Right forelimb (tissue), 1 donor: ENCODE measurements at places on chromosomes 11 and 22.
A peak's percentile ranks its signal among the peaks of the same experiment; 100 is the strongest.

- DNase-seq = no peak
Observed at GRCh38 chr11:65586247-65586630, 9.4 kb downstream of the KCNK7 start.

GRCh38 chr11:130549393-130549999, 101.1 kb downstream of the ADAMTS15 start:
- no peak for DNase-seq

- DNase-seq = no peak
Observed at GRCh38 chr11:126755526-126755925, 245.0 kb downstream of the KIRREL3 start.

DNA sequence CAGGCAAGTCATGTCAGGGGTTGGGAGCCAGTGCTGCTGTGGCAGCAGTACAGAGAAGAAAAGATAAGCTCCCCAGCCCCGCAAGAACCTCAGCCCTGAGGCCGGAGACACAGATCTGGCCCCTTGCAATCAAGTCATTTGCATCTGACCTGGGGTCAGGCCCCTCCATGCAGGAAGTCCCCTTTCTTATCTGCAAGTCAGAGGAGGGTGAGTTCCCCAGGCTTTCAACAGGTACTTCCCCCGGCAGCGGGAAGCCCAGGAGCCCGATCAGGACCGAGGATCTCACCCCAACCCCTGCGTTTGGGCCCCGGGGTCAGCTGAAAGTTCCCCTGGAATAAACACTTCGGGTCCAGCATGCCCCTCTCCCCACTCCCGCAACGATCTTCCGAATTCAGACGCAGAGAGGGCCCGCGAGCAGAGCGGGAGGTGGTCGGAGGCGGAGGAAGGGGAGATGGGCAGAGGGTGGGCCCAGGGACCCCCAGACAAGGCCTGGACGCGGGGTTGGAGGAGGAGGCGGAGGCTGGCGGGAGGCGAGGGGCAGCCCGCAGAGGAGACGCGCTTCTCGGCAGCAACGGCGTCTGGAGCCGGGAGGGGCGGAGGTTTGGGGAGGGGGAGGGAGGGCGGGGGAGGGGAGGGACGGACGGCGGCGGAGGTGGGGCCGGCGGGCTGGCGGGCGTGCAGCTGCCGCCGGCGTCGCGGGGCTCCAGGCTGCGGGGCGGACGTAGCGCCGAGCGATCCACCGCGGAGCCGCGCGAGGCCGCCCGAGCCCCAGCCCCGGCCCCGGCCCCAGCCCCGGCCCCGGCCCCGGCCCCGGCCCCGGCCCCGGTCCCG, at the start of gene TSPAN18:
TSS of gene TSPAN18 (plus strand) at position 680 of the 831 bp plus-strand sequence. CDS start 179,455 bp downstream, outside the sequence.
- DNase-seq = no peak

DNA sequence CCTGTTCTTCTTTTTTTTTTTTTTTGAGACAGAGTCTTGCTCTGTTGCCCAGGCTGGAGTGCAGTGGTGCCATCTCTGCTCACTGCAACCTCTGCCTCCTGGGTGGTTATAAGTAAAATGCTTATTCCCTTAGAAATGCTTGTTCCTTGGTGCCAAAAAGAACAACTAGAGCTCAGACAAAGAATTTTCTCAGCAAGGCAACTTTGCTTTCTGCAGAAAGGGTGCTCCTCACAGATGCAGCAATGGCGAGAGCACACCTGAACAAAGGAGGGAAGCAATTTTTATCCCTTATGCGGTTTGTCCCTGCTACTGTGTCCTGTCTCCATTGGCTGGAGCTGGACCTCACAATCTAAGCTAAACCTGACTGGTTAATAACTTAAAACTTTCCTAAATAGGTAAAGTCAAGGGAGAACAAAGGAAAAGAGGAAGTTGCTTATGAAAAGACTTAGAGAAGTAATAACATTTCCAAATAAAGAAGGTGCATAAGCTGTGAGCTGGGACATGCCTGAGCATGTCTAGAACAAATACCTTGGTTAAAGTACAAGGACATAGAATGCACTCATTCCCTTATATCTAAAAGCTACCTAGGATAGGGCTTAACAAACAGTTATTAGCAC, 90.0 kb upstream of the PRR5 start:
- no peak for DNase-seq

DNA sequence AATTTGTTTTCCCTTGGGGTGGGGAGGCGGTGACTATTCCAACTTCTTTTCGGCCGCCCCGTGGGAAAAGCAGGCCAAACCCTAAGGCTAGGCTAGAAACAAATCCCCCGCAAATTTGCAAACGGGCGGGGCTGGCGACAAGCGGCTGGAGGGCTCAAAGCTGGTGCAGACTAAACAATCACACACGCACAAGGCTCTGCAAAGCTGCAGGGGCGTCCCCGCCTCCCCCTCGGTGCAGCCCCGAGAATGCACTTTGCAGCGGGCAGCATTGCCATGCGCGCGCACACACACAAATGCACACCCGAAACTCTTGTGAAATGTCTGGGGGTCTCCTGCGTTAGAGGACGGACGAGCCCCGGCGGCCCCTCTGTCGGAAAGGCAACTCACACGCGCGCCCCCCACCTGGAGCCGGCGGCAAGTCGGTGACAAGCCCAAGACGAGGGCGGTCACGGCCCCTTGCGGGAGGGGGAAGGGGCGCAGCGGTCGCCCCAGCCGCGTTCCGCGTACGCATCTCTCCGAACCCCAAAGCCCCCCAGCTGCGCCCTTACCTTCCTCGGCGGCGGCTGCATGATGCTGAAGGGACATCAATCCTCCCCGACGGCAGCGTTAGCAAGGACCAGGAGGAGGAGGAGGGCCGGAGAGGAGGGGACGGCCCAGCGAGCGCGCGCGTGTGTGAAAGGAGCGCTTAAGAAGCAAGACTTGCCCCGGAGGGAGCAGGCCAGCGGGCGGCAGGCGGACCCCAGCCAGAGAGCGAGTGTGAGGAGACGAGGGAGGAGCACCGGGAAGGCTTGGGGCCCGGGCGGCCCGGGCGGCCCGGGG, 600 bp downstream of the FCHSD2 start:
- peak; percentile 88 for DNase-seq

DNA sequence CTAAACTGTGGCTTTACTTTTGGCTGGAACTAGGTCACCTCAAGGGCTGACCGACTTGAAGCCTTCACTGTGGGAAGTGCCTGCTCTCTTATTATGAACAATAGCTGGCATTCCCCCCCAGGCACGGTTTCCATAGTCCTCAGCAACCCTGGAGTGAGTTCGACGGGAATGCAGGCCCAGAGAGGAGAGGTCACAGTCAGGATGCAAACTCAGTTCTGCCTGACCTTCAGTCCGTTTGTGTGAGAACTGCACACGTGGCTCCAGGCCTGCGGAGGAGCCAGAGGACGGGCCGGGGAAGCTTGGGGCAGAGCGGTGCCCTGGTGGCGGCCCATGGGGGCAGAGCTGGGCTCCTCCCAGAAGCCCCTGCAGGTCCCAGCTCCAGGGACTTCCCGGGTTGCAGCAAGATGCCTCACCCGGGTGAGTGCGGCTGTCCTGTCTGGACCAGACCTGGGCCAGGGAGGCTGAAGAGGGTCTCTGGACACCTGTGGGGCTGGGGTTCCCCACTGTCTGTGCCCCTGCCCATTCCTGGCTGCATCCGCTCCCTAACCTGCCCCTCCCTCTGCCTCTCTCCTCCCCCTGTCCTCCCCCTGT, 17.2 kb downstream of the SLC25A18 start:
- no peak for DNase-seq

GRCh38 chr11:134502153-134502550, 90.1 kb upstream of the B3GAT1 start:
- DNase-seq = peak; percentile 35

DNA sequence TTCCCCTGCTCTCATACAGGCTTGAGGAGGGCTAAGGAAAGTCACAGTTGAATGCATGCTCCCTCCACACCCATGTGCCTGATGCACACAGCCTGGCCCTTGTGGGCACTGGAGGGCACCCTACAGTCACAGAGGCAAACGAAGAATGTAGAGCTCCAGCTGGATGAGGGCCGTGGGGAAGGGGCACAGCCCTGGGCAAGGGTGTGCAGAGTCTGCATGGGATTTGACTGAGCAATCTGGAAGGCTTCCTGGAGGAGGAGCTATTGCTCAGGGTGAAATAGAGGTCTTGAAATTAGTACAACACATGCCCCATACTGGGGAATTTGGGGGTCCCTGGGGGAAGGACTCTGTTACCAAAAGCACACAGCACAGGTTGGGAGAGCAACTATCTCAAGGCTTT, 64.0 kb downstream of the KCNQ1 start:
- DNase-seq = no peak

- DNase-seq = no peak
Observed at GRCh38 chr11:94639901-94640721, 72.9 kb downstream of the PIWIL4 start.

DNA sequence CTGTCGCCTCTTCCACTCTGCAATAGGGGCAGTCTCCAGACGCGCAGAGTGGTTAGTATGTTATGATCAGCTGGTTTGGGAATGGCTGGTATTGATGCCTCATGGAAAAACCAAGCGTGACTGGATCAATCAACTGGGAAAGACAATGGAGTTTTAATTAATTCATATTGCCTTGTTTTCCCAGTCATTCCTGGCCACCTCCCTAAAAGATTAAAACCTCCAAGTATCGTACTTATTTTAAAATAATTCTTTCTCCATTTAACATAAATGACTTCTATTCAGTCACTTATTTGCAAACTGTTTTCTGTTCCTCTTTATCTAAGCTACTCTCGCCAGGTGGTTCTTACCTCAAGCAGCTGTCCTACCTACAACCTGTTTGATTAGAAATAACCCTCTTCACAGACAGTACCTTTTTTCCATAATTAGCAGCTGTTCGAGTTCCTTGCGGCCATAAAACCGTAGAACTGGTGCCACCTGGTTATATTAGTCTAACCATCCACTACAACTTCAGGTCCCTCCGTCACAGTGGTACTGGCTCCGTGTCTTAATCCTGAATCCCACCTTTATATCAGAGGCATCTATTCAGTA, 898 bp downstream of the ZNF215 start:
- no peak for DNase-seq

DNA sequence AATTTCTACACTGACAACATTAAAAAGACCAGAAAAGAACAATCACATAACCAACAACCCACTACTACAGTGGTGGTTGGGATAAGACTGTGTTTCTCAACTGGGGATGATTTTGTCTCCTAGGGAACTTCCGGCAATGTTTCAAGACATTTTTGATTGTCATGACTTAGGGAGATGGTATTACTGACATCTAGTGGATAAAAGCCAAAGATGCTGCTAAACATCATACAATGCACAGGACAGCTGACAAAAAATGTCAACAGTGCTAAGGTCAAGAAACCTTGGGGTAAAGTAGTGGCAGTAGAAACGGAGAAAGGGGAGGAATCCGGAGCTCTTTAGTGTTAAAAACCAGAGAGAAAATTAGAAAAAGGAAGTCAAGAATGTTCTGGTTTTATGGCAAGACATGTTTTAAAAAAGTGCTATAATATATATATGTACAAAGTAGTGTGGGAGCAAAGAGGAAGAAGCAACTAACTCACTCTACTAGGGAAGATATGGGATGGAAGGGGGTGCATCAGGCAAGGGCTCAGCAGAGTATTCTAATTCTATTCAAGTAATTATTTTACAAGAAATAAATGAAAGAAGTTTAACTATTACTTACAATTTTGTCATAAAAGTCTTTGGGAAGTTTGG, 37.2 kb downstream of the CKAP5 start:
- DNase-seq = no peak

- no peak for DNase-seq
Observed at GRCh38 chr22:42949159-42949558, 65.8 kb downstream of the PACSIN2 start.

GRCh38 chr11:34749666-34750659, 129.1 kb downstream of the EHF start:
- no peak for DNase-seq

- no peak for DNase-seq
Observed at GRCh38 chr11:45967506-45967905, 45.0 kb downstream of the LARGE2 start.

DNA sequence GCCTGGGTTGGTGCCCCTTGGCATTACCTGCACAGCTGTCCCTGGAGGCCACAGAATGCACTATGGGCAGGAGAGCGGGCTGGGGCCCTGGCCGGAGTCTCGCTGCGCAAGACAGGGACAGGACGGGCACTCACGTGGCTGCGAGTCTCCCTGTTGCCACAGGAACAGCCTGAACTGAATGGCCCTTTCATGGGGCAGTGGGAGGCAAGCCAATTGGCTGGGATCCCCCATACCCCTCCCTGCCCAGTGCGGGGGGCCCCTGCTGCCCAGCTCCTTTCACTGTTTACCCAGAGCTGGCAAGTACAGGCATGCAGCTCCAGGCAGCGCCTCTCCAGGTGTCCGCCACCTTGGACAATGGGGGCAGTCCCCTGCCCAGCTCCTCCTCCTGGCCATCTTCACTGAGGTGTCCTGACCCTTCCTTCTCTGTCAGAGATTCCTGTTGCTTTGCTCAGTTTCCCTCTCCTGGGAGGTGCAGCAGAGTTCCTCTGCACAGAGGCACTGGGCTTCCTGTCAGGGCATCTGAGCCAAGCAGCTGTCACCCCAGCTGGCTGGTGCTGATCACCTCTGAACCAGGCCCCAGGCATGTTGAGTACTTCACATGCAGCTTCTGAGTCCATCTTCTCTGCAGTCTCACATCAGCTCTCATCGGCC, 5.2 kb downstream of the USP2 start:
- peak; percentile 83 for DNase-seq

- DNase-seq = no peak
Observed at GRCh38 chr11:117425679-117426296, 98.1 kb downstream of the CEP164 start.

DNA sequence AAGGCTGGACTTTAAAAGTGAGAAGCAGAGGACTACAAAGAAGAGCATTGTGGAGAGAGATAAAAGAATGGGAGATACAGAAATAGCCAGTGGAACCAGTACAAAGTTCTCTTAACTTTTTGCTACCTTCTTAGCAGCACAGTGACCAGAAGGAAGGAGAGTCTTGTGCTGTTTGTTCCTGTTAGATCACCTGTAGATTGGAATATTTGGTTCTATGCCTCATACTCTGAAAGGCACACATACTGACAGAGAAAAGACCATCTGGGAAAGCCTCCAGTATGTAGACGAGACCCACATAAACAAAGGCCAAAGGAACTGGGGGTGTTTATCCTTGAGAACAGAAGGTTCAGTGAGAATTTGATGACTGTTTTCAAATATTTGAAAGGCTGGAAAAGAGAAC, 18.7 kb downstream of the RNF141 start:
- DNase-seq = no peak

DNA sequence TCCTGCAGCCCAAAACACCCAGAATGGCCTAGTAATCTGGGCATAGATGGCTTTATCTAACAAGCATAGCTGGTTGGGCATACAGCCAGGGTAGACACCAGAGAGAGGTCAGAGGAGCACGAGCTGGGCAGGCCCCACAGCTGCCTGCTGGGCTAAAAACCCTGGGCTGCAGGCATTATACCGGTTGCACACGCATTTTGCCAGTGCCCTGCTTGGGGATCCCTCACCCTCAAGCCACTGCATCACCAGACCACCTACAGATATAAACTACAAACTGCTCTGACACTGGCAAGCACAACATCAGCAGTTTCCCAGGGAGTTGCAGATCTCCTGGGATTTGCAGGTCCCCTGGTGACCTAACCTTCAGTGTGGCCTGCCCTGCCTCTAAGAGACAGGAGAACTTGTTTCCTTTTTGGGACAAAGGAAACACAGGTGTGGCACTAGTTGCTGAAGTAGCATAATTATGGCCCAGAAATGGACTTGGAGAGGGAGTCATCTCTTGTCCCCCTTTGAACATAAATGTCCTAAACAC, 79.1 kb upstream of the SC5D start:
- DNase-seq = no peak

GRCh38 chr11:57598831-57599155, 1.3 kb downstream of the SERPING1 start:
- no peak for DNase-seq
